ENCODE measurements at places on chromosomes 3 and 15.

DNA sequence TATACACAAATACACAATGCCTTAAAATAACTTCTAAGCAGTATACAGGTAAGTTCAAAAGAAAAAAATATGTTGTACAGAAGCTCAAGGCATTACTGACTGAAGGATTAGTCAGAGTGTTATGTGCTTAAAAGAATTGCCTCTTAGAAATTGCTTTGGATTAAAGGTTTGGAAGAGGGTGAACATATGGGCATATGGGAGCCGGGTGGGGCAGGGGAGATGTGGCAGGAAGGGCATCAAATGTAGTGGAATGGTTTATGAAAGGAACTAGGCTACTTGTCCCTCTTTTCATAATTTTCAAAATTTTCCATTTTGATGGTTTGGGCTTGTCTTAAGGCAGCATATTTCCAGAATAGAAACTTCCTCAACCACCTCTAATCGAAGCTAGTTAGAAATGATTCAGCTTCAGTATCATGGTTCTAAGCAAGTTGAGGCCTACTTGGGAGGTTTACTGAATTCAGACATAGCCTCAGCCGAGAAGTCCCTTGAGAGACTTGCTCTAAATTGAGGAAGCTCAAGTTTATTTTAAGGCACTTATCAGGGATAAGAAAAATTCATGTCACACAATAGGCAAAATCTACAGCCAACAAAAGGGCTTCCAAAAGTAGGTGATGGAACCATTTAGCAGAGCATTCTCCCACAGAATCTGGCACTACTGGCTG, 10.1 kb upstream of the GOLGB1 start:
- no peak for DNase-seq

DNA sequence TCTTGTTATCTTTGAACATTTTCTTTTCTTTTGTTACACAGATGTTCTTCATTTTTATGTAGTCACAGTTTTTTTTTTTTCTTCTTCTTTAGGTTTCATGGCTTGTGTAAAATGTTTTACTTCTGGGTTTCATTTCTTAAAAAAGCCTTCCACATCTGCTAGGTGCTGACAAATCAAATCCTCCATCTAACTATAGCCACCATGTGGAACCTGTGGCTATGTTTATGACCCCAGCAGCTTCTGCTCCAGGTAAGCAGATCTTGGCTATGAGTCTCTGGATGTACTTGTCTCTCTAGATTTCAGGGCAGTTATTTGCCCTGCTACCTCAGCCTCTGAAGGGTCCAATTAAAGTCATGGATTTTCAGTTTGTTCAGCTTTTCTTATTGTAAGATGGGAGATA, 44.5 kb downstream of the OXSM start:
- no peak for DNase-seq

DNA sequence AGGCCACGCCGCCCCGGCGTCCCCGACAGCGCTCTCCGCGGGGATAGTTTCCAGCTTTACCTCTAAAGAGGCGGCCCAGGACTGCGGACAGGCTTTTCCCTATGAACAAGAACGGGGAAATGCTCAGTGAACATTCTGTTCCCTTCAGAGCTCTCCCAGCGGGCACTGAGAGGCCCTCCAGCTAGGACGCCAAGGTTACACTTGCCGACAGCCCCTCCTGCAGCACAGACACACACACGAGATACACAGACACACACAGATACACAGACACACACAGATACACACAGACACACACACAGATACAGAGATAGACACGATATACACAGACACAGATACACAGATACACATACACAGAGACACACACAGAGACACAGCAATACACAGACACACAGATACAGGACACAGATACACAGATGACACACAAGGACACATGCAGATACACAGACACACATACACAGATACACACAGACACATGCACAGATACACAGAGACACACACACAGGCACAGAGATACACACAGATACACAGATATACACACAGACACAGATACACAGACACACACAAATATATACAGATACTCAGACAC, 533 bp upstream of the OCA2 start:
- DNase-seq: no peak

GRCh38 chr3:45711931-45712330, 22.7 kb downstream of the SACM1L start:
- DNase-seq: no peak

- no peak for DNase-seq
Observed at GRCh38 chr3:78580681-78581080, 1187.1 kb downstream of the ROBO1 start.
